ENCODE measurements at places on chromosomes 2 and 18.

DNA sequence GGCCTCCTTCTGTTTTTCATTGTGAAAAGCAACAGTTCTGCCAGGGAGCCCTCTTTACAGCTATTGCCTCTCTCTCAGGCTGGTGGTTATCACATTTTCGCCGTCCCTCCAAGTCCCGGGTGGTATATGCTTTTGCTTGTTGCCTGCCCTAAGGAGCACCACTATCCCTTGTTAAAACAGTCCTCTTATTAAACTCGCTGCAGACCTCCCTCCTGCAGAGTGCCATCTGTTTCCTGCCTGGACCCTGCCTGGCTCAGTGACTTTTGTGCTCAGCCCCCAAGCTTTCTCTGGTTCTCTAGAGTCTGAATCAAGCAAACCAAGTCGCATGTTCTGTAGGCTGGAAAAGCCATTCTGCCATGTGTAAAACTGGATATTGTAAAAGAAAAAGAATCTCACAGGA, 72.1 kb upstream of the FHL2 start:
- DNase-seq: no peak

DNA sequence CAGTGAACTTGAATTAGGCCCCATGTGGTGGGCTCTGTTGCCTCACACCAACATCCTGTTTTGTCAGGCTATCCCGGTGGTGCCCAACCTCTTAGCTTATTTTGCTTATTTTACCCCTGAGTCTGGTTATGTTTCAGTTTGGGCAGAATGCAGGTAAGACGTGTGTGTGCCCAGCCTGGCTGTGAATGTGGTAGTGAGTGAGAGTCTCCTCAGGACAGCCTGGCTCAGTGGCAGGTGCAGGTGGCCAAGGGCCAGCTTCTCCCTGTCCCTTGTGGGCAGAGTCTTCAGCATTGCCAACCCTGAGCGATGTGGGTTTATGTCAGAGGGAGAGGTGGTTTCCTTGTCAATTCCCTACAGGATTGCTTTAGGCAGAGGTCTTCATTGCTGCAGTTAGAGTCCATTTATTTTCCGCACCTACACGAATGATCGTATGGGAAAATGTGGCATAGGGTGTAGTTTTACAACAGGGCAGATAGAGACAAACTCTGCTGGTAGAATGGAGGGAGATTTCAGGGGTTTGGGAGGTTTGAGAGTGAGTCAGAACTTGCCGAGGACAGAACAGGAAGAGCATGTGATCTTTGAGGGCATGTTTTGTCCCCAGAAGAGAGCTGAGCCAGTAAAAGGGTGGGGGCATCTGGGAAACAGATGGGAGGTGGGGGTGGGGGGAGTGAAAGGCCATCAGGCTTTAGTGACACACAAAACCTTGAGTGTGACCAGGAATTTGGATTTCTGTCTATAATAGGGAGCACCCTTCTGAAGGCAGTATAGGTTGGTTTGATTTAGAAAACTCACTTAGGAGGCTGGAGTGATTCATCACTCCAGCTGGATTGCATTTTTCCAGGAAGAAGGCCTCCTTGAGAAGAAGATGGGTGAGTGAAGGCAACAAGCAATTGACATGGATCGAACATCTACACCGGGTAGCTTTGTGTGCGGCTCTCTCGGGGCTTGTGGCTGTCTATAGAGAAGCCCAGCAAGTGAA, 156.2 kb upstream of the CELF4 start:
- DNase-seq: no peak

DNA sequence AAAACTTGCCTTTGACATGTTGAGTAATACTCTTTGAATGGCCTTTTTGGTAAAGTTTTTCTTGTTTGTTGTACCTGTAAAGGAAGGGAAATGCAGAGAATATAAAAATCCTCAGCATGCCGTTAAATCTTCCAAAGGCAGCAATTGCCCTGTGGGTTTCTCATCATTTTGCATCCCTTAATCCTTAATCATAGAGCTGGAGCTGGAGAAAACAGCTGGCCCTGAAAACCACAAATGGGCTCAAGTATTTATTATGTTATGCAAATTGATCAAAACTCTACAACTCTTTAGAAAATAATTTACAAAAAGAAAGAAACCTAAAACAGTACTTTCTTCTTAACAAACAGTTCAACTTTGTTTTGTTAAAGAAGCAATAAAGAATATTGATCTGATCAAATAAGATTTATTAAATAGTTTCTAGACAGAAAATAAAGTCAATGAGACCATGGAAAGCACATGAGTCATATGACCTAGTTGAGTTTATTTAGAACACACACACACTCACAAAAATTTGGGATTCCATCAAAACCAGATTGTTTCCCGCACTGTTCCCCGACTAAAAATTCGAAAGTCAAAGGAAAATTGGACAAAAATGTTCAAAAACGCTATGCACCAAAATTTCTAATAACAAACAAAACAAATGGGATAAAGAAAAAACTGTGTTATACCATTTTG, 309.0 kb downstream of the GULP1 start:
- no peak for DNase-seq

DNA sequence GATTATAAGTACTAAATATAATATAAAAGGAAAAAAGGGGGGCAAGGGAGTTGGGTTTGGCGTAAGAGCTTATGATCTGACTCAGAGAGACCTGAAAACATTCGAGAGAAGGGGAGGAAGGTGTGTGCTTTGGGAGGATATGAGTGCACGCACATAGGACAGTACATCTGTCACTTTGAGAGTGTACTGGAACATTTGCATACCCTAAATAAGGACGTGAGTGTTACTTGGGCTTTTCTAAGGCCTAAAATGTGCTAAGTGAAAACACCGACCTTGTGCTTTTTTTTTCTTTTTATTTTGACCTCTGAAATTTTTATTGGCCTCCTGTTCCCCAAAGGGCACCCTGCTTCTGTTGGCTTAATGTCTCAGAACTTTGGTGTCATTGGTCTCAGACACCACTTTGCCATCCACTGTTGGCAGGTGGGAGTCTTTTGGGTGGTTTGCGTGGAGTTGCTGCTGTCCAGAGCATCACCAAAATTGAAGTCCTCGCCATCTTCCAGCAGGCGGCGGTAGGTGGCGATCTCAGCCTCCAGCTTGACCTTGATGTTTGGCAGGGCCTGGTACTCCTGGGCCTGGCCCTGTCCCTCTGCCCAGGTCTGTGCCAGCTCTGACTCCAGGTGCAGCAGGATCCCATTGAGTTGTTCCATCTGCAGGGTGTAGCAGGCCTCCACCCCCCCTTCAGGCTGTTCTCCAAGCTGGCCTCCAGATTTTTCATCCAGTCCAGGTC, 57.7 kb downstream of the CD28 start:
- no peak for DNase-seq

DNA sequence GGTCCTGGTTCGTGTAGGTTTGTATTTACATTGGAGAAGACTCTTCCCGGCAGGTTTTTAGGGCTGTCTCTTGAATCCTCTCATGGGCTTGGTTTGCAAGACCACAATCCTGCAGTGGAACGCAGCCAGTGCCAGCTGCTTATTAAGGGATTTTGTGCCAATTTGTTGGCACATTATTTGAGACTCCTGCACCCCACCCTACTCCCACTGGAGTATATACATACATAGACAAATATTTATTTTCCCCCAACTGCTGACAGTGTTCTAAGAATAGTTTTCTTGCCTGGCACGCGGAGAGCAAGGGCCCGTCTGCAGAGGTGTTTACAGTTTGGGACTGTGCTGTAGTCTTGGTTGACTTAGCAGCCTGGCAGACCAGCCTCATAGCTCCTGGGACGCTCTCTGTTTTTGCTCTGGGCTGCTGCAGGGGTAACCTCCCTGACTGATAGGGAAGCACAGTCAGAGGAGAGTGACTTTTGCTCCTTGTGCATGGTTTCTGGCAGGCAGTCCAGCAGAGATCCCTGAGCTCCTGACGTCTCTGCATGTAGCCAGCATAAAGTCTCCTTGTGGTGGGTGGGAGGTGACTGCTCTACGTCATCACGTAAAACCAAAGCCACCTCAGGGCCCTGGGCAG, 1.9 kb downstream of the LDLRAD4 start:
- no peak for DNase-seq

DNA sequence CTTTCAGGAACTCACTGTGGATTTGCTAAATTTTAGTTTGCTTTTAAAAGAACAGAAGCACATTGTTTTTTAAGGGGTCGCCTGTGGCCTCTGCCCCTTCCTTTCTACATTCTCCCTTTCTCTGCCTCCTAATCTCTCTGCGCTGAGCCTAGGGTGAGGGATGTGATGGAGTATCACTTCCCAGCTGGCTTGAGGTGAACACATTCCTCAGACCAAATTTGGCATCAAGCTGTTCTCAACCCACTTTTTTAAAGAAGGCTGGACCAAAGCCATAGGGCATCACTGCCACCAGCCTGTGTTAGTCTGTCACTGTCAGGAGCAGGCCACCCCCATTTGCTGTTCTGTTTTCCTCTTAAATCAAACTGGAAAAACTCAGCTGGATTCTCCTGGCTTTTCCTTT, 27.4 kb downstream of the EIF4E2 start:
- no peak for DNase-seq

DNA sequence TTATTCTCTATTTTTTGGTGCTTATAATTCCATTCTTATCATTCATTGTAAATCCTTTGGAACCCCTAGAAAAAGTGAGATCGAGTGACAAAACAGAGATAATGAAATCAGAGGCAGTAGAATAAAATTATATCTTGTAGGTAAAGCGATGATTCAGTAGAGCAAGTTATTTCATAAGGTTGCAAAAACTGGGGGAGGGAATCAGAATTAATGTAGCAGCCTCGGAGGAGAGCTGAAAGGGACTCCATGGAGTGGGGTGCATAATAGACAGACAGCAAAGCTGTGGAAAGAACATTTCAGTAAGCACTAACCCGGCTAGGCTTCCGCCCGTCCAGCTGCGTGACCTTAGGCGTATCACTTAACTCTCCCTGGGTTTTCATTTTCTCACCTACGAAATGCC, 289.7 kb downstream of the EN1 start:
- no peak for DNase-seq

GRCh38 chr2:85933753-85934594, 45.2 kb upstream of the ST3GAL5 start:
- DNase-seq: no peak

DNA sequence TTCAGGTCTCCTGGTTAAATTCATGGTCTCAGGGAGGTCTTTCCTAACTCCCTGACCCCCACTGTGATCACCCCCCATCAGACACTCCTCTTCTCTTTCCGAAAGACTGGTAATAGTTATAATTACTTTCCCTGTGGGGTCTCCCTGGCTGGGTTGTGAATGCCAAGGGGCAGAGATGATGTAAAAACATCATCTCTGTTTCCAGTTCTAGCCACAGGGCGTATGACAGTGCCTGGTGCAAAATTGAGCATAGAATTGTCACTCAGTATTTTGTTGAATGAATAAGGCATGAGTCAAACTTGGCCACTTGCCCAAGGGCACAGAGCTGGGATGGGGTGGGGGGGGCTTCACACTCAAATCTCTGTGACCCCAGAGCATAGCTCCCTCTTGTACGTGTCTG, 65.2 kb downstream of the LTBP1 start:
- no peak for DNase-seq

DNA sequence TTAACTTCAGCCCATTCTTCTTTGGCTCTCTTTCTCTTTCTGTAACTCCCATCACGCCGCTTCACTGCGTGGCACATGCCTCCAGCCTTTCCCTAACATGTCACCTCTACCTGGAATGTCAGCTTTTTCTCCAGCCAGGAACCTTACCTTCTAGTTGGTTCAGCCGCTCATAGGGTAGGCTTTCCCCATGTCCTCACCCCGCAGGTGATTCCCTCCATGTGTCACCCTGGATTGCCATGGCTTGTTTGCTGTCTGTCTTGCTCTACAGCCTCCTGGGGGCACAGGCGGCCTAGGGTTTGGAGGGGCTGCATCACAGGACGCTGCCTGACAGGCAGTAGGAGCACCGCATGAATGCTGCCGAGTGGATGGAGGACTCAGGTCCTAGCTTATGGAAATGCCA, 39.2 kb downstream of the ARHGEF4 start:
- DNase-seq: no peak

GRCh38 chr2:74109551-74109950, 38.2 kb downstream of the BOLA3 start:
- DNase-seq: no peak

GRCh38 chr2:3256157-3256556, 121.5 kb downstream of the EIPR1 start:
- DNase-seq: no peak

DNA sequence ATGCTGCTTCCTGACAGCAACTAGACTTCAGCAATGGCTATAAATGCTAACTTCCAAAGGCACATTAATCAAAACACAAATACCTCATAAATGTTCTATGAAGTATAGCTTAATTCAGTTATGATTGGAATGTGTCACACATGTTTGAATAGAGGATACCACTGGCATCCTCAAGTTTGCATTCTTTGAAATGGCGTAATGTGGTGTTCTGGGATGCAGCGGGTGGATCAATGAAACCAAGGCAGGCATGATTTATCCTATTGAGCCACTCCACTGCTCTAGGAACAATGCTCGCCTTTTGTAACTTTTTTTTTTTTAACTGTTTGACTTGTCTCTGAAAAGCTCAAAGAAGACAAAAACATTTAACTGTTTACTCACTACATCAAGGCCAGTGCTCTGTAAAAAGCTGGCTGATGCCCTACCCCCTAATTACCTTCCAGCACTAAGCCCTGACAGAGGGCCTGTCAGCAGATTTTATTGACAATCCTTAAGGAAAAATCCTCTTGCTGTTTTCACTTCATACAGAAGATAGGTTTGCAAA, 278.8 kb upstream of the SESTD1 start:
- no peak for DNase-seq

DNA sequence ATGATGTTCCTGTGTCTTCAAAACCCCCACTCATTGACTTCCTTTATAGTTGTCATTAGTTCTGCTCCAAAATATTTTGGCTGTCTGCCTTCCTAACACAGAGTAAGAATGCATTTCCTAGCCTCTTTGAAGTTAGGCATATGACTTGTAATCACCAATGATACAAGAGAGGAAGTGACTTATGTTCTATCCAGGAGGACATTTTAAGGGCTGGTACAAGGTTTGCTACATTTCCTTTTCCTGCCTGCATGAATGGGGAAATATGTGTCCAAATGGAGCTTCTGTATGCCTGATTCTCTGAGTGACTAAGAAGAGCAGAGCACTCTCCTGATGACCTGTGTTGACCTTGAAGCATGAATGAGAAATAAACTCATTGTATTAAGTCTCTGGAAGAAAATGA, 115.1 kb downstream of the PLCL1 start:
- peak; percentile 39 for DNase-seq

GRCh38 chr2:232483923-232484627, 3.6 kb downstream of the ECEL1 start:
- DNase-seq: no peak

DNA sequence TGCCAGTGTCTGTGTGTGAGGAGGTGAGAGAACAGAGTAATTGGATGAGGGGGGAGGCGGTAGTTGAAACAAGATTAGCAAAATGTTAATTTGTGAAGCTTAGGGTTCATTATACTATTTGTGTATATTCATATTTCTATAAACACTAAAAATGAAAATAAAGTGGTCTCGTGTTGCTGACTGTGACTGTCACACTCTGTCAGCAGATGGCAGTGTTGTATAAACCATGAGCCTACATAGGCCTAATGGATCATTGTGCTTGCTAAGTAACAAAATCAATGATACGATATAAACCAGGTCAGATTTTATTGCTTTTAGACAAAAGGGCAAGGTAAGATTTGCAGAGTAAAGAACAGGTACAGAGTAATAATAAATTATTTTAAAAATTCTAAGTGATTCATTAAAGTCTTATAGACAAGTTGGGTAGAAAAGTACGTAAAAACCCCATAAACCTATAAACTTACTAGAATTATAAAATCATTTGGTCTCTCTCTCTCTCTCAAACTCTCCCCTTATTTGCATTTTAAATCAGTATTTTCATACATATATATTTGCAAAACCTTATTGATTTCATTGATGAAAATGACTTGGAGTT, 182.7 kb downstream of the RPIA start:
- DNase-seq: peak; percentile 89
